Inflammatory macrophage (primary cell): ENCODE measurements at places on chromosomes 4 and X.

DNA sequence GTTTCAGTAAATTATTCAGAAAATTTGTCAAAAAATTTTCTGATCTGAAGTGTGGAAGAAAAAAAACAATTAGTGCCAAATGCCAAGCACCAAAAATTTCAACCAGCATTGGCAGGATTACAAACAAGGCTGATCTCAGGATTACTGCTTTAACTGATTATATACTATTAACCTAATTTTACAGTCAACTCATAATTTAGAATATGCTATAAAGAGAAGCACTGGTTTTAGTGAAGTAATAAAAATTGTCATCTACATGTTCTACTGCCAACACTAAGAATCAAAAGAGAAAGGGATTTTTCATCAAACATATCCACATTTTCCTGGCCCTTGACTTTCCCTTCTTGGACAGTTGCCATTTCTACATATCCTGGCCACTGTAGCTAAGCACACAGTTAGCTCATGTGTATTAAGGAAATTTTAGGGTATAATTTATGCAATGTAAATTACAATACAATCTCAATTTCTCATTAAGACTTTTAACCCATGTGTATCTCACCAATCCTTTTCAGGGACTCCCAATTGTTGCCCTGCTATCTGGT is 33.8 kb downstream of the THOC2 start:
- DNase-seq: no peak

DNA sequence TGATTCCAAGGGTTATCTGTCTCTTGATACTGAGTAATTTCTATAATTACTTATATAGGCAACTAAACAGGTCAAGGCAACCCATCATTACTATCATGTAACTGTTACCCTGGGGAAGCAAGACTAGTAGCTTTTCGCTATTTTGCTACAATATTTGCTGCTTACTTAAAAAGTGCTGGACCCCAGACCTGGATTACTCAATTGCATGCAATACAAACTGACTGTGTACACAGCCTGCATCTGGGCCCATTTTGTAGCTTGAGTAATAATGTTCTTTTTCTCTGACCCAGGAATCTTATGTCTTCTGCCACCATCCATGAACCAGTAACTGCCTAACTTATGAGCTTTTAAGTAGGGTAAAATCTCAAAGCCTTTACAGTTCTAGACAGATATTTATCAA is 53.4 kb downstream of the CNOT6L start:
- no peak for DNase-seq

DNA sequence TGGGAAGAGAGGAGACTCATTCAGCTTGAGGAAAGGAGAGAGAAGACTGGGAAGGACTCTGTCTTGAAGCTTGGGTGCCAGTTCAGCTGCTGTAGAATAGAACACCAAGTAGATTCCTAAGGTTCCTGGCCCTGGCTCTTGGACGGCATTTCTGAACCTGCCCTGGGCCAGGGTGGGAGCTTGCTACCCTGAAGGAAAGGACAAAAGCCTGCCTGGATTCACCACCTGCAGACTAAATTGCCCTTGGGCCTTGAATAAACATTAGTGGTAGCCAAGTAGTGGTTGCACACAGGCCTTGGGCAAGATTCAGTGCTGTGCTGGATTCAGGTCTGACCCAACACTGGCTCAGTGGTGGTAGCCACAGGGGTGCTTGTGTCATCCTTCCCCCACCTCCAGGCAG is 588.4 kb upstream of the AMOT start:
- no peak for DNase-seq

- DNase-seq: no peak
Observed at GRCh38 chr4:141391771-141392170, 171.1 kb downstream of the ZNF330 start.

DNA sequence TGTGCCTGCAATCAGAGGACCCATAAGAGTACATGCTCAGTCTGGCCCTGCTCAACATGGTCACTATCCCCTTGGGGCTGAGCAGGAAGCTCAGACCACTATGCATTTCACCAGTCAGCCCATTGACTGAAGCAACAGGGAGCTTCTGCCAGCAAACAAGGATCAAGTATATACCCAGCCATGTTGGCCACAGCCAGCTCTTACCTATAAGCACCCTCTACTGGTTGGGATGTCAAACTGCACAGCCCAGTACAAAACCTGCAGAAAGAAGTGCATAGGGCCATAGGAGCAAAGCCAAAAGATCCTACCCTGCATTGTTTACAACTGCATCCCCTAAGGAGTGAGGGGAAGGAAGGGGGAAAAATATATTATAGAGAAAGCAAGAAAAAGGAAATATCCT is 214.4 kb upstream of the CPEB2 start:
- peak; percentile 41 for DNase-seq

- no peak for DNase-seq
Observed at GRCh38 chr4:108072300-108072699, 82.6 kb downstream of the HADH start.

- DNase-seq: no peak
Observed at GRCh38 chr4:8085491-8086117, 73.0 kb downstream of the ABLIM2 start.

GRCh38 chr4:6942238-6942800 is 32.7 kb downstream of the TBC1D14 start:
- peak; percentile 97 for DNase-seq

GRCh38 chr4:171565130-171565788 is 247.9 kb upstream of the GALNTL6 start:
- DNase-seq: no peak

DNA sequence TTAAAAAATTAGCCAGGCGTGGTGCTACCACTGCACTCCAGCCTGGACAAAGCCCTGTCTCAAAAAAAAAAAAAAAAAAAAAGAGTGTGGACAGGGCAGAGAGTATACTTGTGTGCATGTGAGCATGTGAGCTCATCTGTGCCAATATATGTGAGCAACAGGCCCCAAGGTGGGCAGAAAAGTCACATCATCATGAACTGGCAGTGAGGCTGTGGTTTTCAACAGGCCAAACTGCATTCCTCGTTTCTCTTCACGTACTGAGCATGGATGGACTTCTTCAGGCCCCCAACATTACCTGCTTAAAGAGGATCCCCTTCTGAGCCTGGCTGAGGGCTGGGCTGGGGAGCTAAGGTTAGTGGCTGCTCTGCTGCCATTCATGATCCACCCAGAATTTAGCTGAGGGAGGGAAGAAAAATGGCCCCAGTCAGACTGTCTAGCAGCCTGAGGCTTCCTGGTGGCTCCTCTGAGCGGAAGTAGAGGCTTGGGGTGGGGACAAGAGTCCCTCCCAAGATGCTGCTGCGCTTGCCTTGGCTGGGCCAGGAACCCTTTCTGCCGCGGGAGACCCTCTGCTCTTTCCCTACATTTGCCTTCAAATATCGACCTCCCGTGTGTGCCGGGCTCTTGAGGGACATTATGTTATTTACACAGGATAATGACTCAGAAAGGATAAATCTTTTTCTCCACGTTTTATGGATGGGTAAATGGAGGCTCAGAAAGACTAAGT is 55.0 kb downstream of the DIPK2B start:
- DNase-seq: no peak

DNA sequence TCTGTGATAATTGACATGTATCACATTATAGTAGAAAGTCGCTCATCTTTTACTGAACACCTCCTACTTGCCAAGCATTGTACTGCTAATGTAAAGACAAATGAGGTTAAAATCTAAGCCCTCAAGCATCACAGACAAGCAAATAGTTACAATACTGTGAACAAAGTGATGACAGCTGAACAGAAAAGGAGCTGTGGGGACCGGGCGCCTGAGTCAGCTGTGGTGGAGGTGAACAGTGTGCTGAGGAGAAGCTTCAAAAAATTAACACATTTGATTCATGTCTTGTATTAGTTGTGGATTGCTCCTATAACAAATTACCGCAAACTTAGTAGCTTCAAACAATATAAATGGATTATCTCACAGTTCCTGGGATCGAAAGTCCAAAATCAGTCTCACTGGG is 124.3 kb downstream of the MAPK10 start:
- DNase-seq: no peak

DNA sequence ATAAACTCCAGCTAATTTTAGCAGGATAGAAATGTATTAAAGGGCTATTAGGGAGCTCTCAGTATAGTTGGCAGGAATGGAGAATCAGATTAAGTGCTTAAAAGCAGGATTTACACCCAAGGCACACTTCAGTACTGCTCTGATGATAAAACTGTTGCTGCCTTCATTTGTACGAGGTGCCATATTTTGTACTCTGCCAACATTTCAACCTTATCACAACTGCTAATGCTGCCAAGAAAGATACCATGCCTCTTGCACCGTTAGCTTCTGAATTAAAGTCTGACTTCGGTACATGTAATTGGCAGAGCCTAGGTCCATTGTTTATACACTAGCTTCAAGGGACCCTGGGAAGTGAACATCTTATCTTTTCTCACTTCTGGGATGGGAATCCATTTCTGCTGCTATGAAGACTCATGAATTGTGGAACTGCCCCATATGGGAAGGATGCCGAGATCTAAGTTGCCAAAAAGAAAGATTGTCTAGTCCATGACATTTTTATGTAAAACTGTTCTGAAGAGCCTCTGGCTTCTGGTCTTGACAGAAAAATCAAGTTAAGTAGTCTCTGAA is 624.0 kb upstream of the IGFBP7 start:
- no peak for DNase-seq

- DNase-seq: no peak
Observed at GRCh38 chr4:164701665-164702064, 52.3 kb upstream of the SMIM31 start.

DNA sequence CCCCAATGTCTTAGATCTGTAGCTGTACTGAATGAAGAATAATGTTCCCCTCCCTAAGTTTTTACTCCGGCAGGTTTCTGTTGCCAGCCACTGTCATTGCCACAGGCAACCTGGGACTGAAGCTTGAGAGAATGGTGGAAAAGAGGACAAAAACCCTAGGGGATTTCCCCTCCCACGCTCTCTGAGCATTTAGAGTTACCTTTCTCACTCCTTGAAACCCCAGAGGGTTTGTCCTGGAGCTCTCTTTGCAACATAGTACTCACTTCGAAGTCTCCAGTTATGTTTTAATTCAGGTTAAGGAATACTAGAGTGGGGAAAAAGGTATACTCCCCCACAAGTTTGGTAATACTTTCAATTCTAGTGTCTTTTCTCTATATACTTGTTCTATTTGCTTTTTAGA is 31.5 kb downstream of the F8 start:
- DNase-seq: no peak

- DNase-seq: peak; percentile 59
Observed at GRCh38 chrX:143648705-143649104, 12.8 kb upstream of the SLITRK4 start.

GRCh38 chr4:120611092-120611491 is 311.4 kb downstream of the PRDM5 start:
- no peak for DNase-seq

- DNase-seq: no peak
Observed at GRCh38 chr4:125096662-125097061, 218.1 kb upstream of the FAT4 start.

DNA sequence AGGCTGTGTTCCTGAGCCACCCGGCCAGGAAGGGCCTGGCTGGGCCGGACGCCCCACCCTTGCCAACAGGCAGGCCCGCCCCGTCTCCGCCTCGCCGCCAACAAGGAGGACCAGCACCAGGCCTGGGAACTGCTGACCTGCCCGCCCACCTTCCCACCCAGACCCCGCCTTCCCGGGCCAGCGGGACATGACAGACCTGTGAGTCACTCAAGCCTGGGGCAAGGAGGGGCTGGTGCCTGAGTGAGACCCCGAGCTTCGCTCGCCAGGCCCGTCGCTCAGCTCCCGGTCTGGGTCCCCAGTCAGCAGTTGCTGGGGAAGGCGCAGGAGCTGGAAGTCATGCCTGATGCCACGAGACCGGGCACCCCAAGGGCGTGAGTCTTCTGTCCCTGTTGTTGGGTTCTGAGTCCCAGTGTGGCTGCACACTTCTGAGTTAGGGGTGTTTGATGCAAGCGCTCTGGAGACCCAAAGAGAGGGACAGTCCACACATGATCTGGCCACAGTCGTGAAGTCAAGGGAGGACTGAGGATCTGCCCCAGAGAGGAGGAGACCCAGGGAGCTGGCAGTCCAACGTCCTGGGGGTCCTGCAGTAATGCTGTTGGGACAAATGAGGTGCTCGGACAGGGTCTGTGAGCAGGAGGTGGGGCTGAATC is at the start of gene DNASE1L1:
TSS of gene DNASE1L1 (minus strand) at position 33 of the 650 bp plus-strand sequence. CDS start 3,686 bp downstream, outside the sequence.
- peak; percentile 88 for DNase-seq

DNA sequence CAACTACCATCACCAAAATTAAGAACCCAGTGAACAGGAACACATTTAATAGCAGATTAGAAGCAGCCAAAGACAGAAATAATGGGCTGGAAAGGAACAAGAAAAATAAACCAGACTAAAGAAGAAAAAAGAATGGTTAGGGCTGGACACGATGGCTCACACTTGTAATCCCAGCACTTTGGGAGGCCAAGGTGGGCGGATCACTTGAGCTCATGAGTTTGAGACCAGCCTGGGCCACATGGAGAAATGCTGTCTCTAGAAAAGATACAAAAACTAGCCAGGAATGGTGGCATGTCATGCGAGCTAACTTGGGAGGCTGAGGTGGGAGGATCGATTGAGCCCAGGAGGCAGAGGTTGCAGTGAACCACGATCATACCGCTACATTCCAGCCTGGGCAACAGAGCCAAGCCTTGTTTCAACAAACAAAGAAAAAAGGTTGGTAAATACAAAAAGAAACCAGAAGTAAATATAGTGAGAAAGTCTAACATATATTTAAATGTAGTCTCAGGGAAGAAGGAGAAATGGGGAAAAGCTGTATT is 102.0 kb downstream of the AFAP1 start:
- no peak for DNase-seq

DNA sequence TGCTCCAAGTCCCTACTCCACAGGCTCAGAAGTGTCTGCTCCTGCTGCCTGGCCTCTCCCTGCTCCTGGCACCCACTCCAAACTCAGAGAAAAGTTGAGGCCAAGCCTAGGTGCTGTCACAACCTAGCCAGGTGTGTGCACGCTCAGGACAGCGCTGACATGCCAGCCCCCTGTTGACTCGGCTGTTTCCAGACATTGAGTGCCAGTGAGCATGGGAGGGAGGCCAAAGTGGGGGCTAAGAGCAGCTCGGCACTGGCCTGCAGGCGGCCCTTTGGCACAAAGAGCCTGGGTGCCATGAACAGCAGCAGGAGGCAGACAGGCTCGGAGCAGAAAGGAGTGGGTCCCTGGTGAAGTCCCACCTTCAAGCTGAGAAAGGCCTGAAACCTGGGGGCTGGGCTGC is 79.6 kb upstream of the DDX60 start:
- DNase-seq: no peak

- DNase-seq: peak; percentile 46
Observed at GRCh38 chrX:17459661-17460060, 84.7 kb downstream of the NHS start.

DNA sequence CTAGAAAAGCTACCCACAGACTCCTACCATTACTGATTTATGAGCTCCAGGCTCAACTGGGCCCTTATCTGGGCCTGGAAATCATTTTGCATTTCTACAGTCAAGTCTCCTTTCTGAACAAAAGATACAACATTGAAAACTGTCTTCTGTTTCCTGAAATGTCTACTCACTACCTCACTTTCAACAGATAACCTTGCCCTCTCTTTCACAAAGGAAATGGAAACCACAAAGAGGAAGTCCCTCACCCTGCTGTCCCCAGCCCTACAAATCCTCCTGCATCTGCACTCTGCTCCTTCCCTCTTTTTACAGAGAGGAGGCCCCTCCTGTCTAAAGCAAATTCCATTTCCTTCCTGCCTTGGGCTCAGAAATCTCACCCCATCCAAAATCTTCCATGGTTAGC is 24.8 kb upstream of the CYBB start:
- DNase-seq: peak; percentile 77
